ENCODE measurements at places on chromosomes 3 and 15. TPM values are rescaled to one million over a fixed set of nuclear protein-coding genes. Genes with fewer than 3 reads are reported as not detected.

NR1I2 gene
- total RNA-seq = 0.40 TPM

TRIM42 gene
- not detected for total RNA-seq

MEGF11 gene
- 3.5 TPM for total RNA-seq

CSPG4 gene
- total RNA-seq = 10.6 TPM

LTF gene
- total RNA-seq = 3.8 TPM

IQCH gene
- total RNA-seq = 2.7 TPM

DNA sequence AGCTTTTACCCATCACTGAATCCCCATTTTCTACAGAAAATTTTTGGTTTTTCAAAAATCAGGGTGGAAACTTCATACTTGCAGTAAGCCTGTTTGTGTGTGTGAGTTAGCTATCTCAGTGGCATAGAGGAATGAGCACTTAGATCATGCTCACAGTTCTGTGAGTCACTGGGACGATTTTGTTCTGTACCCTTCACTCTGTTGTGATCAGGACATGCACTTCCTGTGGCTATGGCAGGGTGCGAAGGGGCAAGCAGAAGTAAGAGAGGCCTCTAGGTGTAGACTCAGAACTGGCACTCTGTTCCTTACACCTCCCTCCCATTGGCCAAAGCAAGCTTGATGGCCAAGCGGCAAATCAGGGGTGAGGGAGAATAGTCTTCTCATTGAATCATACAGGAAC, 11.6 kb downstream of the NIPA2 start:
- DNase-seq = no peak
- H3K27ac ChIP-seq = no peak overlapping the region
- H3K27me3 ChIP-seq = no peaks in the 10 kb centered on the region
- peaks cover 4% of the 10 kb centered on the region for H3K4me1 ChIP-seq
- H3K36me3 ChIP-seq = peaks cover 67% of the 10 kb centered on the region
- H3K4me3 ChIP-seq = no peak overlapping the region

DNA sequence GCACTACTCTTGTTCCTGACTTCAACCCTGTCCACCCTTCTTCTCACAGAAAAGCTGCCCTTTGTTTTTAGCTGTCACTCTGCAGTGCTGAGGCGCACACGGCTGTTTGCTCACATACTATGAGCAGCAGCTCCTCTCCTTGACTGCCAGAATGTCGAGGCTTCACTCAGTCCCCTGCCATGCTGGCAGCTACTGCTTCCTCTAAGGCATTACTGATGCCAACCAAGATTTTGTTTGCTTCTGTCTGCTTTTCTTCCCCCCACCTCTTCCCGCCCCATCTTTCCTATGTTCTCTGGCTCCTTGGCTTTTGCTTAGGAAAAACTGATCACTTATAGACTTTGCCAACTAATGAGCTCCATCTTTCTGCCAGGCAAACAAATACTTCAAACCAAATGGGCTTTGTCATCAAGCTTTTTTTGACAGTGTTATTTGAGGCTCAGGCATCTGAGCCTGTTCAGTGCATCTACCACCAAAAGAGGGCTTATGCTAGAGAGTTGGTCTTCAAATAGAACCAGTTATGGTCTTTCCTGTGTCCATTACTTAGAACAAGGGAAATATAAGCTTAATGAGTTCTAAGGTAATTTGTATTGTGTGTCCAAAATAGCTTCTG, 81.0 kb downstream of the FBXL2 start:
- H3K27me3 ChIP-seq = no peaks in the 10 kb centered on the region
- H3K36me3 ChIP-seq = no peaks in the 10 kb centered on the region
- DNase-seq = no peak
- H3K4me1 ChIP-seq = no peaks in the 10 kb centered on the region
- no peak overlapping the region for H3K4me3 ChIP-seq

- no peak for DNase-seq
- no peak overlapping the region for H3K27ac ChIP-seq
- H3K4me3 ChIP-seq = no peak overlapping the region
These were observed 61.7 kb upstream of the VGLL3 start for GRCh38 chr3:87052499-87053260.

- no peaks in the 10 kb centered on the region for H3K27me3 ChIP-seq
- no peak for DNase-seq
- H3K4me1 ChIP-seq = no peaks in the 10 kb centered on the region
- H3K36me3 ChIP-seq = no peaks in the 10 kb centered on the region
- no peak overlapping the region for H3K27ac ChIP-seq
These were observed 123.9 kb upstream of the AGBL1 start for GRCh38 chr15:85955501-85956391.

DNA sequence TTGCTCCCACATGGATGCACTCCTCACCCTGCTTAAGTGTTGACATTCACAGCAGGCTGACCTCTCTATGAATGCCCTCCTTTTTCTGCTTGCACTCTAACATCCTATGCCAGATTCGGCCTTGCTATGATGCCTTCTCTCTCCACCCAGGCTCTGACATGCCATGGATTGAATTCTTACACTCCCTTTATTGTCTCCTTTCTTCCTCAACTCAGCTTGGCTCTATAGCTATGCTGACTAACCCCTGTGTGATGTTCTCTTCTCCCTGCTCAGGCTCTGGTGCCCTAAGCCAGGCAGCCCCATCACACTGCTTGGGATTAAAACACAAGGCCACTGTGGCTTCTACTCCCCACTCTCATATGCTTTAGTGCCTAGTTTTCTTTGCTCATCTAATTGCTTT, 563.7 kb downstream of the NSUN3 start:
- no peak overlapping the region for H3K27ac ChIP-seq
- no peaks in the 10 kb centered on the region for H3K4me1 ChIP-seq
- no peaks in the 10 kb centered on the region for H3K36me3 ChIP-seq
- no peak for DNase-seq
- no peak overlapping the region for H3K4me3 ChIP-seq

- H3K4me1 ChIP-seq = no peaks in the 10 kb centered on the region
- H3K27ac ChIP-seq = no peak overlapping the region
- DNase-seq = no peak
- no peak overlapping the region for H3K4me3 ChIP-seq
- no peaks in the 10 kb centered on the region for H3K27me3 ChIP-seq
These were observed 310.0 kb downstream of the SHQ1 start for GRCh38 chr3:72538070-72538745.

- H3K36me3 ChIP-seq = no peaks in the 10 kb centered on the region
- no peak for DNase-seq
- H3K4me1 ChIP-seq = no peaks in the 10 kb centered on the region
- H3K27me3 ChIP-seq = no peaks in the 10 kb centered on the region
- H3K4me3 ChIP-seq = no peak overlapping the region
These were observed 35.7 kb downstream of the TRPM1 start for GRCh38 chr15:31065824-31066223.

GRCh38 chr3:47121409-47121808, 42.5 kb downstream of the SETD2 start:
- no peaks in the 10 kb centered on the region for H3K4me1 ChIP-seq
- no peak for DNase-seq
- no peak overlapping the region for H3K27ac ChIP-seq
- H3K4me3 ChIP-seq = no peak overlapping the region

DNA sequence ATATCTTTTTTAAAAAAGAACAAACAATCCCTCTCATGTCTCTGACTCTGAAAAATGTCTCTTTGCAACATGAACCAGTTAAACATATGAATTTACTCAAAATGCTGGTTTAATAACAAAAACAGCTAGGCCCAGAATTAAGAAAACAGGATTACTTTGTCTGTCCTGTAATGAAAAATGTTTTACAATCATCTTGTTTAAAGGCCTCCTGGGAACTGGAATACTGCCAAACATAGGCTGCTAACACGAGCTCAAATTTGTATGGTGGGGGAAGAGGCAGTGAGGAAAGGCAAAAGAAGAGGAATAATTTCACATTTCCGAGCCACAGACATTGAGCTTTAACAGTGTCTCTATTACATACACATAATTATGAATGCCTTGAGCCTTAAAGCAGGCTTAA, 61.7 kb upstream of the PPIB start:
- DNase-seq = no peak
- no peaks in the 10 kb centered on the region for H3K36me3 ChIP-seq
- H3K4me1 ChIP-seq = peaks cover 9% of the 10 kb centered on the region
- no peak overlapping the region for H3K27ac ChIP-seq

GRCh38 chr3:193400304-193400703, 21.8 kb upstream of the ATP13A5 start:
- DNase-seq = no peak
- H3K4me3 ChIP-seq = no peak overlapping the region
- peaks cover 4% of the 10 kb centered on the region for H3K4me1 ChIP-seq
- H3K36me3 ChIP-seq = no peaks in the 10 kb centered on the region
